ENCODE measurements at places on chromosomes 16 and 17.

- DNase-seq, result no peak
These were observed 9.1 kb upstream of the CRYBA1 start for GRCh38 chr17:29237476-29238132.

DNA sequence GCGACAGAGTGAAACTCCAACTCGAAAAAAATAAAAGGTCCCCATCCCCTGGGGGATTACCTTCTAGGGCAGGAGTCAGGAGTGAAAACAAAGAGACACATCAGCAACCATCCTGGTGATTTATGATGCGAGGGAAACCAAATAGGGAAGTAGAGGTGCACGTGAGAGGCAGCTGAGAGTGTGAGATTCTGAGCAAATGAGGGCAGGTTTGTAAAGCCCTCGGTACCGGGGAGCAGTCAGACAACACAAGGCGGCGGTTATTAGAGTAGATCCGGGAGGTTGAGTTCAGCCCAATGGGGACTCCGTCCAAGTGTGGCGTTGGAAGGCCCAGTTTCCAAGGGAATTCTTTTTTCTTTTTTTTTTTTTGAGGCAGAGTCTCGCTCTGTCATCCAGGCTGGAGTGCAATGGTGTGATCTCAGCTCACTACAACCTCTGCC is 7.4 kb upstream of the ARMC7 start:
- DNase-seq, result no peak

DNA sequence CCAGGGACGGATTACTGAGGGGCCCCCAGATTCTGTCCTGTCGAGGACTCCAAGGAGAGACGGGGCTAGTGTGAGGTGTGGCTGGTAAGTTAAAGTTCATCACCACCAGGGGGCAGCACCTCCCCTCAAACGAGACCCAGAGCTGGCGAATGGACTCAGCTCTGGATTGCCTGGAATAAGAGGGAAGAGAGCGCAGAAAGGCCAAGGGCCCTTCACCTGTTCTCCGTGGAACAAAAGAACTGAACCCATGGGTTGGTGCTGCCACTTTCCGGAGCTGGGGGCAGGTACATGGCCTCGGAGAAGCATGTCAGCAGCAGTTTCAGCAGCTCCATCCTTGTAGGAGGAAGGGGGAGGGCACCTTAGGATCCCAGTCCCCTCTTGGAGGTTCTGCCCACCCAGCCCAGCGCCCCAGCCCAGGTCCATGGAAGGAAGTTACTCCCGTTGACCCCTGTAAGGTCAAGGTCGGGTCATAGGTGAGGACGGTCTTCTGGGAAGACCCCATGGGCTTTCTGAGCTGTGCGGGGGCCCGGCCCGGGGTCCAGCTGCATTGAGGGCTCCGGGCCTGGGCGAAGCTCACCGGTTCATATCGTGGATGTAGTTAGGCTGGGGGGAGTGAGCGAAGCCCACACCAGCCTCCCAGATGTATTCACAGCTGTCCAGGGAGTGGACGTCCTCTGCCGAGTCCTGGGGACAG is 10.8 kb downstream of the HID1 start:
- DNase-seq, result peak; percentile 79

- DNase-seq, result no peak
These were observed 1.7 kb upstream of the MAZ start for GRCh38 chr16:29804455-29805231.

DNA sequence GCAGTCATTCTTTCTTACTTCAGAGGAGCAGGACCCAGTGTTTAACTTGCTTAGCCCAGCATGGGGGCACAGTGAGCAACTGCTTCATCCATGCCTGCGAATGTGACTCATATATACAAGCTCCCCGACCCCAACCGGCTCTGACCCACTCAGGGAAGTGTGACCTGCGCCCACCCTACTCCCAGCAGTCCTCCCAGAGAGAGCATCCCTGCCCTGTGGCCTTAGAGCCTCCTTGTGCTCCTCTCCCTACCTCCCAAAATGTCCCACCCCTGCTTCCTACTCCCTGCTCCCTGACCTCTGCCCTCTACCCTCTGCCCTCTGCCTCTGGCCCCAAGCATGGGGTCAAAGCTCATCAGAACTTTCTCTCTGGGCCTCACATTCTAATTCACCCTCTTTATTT is 46.9 kb upstream of the DLX4 start:
- no peak for DNase-seq

DNA sequence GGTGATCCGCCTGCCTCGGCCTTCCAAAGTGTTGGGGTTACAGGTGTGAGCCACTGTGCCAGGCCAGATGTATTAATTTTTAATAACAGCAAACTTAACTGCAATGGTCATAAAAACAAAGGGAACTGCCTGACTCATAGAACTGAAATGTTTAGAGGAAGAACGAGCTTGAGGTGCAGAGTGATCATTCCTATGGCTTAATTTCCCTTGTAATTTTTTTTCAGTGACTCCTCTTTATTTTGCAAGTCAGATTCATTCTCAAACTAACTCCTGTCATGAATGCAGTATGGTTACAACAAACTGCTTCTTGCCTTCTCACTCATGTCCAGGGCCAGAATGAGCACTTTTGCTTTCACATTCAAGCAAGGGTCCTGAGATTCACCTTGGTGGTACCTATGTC is 231.3 kb downstream of the HAPSTR1 start:
- DNase-seq, result no peak

GRCh38 chr17:79022507-79022991 is 1.4 kb upstream of the C1QTNF1 start:
- DNase-seq, result no peak

DNA sequence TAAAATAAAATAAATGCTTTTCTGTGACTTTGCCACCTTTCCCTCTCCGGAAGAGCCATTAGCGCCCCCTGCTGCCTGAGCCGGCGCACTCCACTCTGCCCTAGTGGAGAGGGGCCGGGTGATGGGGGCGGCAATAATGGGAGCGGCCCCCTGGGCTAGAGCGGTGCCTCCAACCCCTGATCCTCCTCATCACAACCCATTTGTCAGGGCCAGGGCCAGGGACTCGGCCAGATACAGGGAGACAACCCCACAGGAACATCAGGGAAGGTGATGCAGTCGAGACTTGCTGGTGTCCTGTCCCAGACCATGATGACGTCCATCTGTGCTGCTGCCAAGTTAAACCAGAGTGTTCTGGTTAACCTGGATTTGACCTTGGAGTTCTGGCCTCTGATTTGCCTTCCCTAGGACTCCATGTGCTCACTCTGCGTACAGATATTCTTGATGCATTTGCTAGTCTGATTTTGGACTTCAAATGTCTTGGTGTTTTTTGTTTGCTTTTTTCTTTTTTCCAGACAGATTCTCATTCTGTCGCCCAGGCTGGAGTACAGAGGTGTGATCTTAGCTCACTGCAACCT is 46.1 kb upstream of the BPTF start:
- peak; percentile 18 for DNase-seq

DNA sequence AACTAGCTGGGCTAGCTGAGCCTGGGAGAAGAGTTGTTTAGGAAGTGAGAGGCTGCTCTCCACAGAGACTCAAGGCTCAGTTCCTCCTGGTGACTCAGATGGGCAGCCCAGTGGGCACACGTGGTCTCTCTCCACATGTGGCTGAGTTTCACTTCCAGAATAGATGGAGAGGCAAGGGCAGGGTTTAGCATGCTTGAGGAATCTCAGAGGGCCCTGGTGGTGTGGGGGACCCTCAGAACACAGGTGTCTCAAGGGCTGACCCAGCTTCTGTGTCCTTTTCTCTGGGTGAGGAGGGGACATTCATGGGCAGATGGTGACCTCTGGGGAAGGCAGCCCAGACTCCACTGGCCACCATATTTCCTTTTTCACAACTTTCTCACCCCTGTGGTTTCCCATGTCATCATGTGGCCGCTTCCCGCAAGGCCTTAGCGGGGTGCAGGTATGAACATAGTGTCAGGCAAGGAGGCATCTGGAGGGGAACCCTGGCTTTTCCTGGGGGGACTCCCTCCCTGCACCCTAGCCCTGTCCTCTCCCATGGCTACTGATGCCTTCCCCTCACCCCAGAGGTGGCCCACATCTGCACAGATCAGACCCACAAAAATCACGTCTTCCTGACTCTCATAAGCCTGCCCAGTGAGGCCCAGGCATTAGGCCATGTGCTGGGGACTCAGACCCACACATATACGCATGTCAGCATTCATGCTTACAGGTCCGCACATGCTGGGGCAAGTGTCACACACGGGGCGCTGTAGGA is 3.3 kb downstream of the GRN start:
- no peak for DNase-seq

DNA sequence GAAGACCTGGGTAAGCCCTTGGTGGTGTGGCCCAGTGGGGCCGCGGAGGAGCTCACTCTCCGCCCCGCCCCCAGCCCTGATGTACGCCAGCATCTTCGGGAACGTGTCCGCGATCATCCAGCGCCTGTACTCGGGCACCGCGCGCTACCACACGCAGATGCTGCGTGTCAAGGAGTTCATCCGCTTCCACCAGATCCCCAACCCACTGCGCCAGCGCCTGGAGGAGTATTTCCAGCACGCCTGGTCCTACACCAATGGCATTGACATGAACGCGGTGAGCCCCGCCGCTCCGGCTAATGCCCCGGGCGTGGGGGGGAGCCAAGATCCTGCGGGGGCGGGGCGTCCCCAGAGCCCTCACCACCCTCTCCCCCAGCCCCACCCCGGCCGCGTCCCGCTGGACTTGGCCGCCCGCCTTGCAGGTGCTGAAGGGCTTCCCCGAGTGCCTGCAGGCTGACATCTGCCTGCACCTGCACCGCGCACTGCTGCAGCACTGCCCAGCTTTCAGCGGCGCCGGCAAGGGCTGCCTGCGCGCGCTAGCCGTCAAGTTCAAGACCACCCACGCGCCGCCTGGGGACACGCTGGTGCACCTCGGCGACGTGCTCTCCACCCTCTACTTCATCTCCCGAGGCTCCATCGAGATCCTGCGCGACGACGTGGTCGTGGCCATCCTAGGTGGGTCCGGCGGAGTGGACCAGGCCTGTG is 12.1 kb upstream of the DCAF7 start:
- no peak for DNase-seq

GRCh38 chr16:55632259-55632658 is 23.5 kb upstream of the SLC6A2 start:
- no peak for DNase-seq

GRCh38 chr17:6554871-6555330 is 1.5 kb downstream of the PITPNM3 start:
- no peak for DNase-seq

DNA sequence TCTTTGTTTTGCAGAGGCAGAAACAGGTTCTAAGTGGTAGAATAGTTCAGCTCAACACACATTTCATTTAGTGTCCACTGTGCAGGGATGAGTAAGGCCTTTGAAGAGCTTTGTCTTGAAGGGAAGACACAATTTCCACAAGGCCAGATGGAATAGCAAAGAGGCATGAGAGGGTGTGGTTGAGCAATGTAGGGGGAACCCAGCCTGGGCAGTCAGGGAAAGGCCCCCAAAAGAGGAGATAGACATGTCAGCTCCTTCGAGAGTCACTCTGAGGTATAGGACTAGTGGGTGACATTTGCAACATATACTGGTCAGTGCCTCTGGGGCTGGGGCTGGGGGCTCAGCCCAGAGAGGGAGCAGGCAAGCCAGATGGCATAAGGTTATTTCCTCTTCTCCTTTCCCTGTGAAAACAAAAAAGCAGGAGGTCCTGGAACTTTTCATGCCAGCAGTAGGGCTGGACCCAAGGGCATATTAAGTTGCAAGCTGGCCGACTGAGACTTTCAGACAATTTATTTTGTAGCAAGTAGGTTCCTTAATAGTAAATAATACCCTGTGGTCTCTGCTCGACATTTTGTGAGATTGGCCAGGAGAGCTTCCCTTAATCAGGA is 7.1 kb downstream of the ALKBH5 start:
- DNase-seq, result no peak

GRCh38 chr17:58333736-58334207 is 5.2 kb upstream of the TSPOAP1 start:
- no peak for DNase-seq

DNA sequence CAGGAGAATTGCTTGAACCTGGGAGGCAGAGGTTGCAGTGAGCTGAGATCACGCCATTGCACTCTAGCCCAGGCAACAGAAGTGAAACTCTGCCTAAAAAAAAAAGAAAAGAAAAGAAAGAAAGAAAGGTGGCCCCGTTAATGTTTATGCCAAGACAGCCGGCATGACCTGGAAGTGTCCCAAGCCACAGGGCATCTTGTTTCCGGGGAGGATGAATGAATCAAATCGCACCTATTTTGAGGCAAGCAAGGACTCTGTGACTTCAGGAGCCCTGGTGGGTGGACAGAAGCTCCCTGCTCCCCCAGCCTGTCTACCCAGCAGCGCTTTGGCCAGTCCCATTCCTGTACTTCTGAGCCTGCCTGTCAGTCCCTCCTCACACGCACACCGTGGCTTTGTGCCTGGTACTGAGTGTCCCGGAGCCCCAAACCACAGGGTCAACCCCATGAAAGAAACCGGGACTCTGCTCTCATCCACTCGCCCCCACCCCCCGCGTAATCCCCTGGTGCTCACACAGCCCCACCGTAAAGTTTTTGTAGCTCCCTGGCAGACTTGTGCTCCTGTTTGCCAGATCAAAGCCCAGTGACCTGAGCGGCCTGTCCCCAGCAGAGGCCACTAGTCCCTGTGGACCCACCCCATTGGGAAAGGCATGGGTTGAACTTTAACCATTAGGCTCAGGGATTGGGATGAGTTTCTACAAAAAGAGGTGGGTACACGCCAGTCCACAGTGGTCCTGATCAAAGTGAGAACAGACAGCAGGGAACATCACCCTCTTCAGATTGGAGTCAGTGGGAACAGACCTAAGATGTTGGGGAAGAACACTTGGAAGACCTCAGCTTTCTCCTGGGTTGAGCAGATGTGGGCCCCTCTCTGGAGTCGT is 19.3 kb downstream of the CD2BP2 start:
- DNase-seq, result no peak

- no peak for DNase-seq
These were observed 41.8 kb upstream of the AMZ2 start for GRCh38 chr17:68205808-68206720.

GRCh38 chr16:9270424-9270823 is 179.0 kb downstream of the HAPSTR1 start:
- no peak for DNase-seq

- DNase-seq, result no peak
These were observed 260.6 kb upstream of the RPL38 start for GRCh38 chr17:73942703-73943415.

GRCh38 chr17:62688398-62689160 is 61.1 kb downstream of the MRC2 start:
- no peak for DNase-seq

DNA sequence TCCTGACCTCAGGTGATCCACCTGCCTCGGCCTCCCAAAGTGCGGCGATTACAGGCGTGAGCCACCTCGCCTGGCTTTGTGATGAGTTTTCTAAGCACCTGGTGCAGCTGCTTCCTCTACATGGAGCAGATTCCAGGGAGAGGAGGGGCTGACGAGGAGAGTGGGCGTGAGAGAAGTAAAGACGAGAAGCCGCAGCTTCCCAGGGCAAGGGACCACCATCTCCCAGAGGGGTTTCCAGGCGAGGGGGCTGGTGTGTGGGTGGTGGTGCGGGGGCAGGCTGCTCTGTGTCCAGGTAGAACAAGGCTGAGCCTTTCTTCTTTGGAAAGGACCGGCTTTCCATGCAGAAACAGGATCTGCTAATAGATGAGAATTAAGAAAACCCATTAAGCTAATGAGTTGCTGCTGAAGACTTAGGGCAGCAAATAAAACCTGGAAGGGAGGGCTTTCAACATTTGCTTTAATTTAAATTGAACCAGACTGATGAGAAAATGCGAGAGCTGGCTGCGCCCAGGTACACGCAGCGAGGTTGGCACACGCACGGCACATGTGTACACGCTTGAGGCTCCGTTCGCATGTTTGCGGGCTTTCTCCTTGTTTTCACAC is 236.7 kb downstream of the RBFOX3 start:
- DNase-seq, result no peak

Measured in stimulated activated CD4-positive, alpha-beta T cell treated with anti-CD3 and anti-CD28 coated beads, Interleukin-4, amount 100 ng/mL, for 48 hours (primary cell).